ENCODE measurements at places on chromosomes 16 and 17.

DNA sequence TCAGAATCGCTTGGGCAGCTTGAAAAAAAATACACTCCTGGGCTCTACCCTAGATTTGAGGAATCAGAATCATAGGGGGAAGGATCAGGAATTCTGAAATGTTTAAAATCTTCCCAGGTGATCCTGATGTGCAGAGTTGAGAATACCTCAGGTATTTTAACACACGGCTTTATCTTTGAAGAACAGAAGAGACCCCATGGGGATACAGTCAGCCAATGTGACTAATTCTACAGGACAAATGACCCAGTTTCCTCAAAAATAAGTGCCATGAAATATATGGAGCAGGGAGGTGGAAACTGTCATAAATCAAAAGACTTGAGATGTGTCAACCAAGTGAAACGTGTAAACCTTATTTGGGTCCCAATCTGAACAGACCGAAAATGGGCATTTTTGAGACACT lies 52.7 kb downstream of the CCDC42 start:
- no peak for DNase-seq

GRCh38 chr16:17887963-17888362 lies 417.2 kb upstream of the XYLT1 start:
- DNase-seq, result no peak

DNA sequence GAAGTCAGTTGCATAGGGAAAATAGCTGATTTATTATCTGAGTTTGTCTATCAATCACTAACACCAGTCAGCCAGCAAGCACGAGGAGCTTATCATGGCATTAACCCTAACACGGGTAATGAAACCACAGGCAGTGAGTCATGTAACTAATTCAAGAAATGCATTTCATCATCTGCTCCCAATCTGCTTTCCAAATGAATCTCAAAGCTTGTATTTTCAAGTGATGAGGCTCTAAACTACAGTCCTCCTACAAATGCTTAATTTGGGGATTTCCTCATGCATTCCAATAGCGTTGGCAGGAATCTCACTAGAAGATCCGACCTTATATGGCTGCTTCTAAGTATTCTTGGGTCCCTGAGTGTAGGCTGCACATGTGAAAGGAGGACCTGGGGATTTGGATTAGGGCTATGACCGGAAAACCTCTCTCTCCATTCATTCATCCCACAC lies 118.4 kb upstream of the HSBP1 start:
- no peak for DNase-seq

DNA sequence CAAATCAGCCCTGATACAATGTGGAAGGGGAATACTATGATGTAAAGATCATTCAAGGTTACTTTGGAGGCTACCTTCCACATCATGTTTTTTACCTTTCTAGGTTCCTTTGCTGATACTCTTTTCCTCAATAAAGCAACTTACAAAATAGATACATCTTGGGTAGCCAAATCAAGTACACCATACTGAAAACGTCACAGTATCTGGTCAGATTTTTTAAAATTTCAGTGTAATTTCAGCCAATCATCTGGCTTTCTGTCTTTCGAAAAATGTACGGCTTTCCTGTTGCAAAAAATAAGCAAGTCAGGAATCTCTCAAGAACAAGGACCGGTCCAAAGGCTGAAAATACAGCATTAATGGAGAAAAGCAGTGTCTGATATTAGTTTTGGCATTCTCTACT lies 15.6 kb upstream of the MED13 start:
- no peak for DNase-seq

GRCh38 chr17:77189148-77189547 lies 48.4 kb downstream of the SEC14L1 start:
- no peak for DNase-seq

GRCh38 chr17:82105417-82105881 lies 7.4 kb upstream of the FASN start:
- DNase-seq, result no peak

GRCh38 chr17:3935140-3935542 lies 18.9 kb upstream of the P2RX1 start:
- DNase-seq, result peak; percentile 43

GRCh38 chr17:4551141-4551540 lies 4.0 kb downstream of the MYBBP1A start:
- DNase-seq, result no peak

- no peak for DNase-seq
These were observed 136.7 kb downstream of the XYLT1 start for GRCh38 chr16:17334096-17334495.

DNA sequence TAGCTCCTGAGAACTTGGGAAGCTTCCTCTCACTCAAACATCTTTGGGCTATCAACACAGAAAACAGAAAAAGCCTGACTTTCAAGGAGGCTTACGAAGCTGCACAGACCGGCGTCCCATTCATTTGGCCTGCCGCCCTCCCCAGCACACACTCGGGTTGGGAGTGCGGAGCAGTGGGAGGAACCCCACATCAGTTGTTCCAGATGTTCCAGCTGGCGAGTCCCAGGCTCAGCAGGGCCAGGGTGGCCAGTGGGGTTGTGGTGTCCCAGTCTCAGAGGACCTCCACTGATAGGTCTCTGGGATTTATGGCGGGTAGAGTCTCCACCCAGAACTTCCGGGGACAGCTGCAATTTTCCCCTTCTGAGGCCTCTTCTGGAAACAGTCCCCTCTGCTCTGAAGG lies 43.1 kb upstream of the DLX4 start:
- DNase-seq, result no peak

DNA sequence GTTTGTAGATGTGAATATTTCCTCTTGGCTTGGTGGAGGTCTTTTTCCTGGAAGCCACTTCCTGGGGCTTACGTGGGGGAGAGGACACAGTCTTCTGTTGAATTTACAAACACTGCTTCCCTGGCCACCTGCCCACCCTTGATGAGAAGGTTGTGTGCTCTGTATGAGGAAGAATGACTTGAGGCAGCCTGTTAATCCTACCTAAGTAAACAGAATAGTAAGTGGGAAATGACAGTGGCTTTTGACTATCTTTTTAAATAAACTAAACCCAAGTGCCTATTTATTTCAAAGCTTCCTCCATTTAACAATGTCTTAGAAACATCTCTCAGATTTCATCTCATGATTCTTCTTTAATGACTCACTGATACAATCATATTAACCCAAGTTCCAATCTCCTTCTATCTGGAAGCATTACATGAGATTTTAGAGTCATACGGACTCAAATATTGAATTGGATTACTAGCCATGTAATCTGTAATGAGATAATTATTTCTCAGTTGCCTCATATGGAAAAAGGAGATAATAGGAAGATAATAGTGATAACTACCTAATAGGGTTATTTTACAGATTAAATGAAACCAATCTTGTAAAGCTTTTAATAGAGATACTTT lies 96.6 kb upstream of the SMIM36 start:
- no peak for DNase-seq

DNA sequence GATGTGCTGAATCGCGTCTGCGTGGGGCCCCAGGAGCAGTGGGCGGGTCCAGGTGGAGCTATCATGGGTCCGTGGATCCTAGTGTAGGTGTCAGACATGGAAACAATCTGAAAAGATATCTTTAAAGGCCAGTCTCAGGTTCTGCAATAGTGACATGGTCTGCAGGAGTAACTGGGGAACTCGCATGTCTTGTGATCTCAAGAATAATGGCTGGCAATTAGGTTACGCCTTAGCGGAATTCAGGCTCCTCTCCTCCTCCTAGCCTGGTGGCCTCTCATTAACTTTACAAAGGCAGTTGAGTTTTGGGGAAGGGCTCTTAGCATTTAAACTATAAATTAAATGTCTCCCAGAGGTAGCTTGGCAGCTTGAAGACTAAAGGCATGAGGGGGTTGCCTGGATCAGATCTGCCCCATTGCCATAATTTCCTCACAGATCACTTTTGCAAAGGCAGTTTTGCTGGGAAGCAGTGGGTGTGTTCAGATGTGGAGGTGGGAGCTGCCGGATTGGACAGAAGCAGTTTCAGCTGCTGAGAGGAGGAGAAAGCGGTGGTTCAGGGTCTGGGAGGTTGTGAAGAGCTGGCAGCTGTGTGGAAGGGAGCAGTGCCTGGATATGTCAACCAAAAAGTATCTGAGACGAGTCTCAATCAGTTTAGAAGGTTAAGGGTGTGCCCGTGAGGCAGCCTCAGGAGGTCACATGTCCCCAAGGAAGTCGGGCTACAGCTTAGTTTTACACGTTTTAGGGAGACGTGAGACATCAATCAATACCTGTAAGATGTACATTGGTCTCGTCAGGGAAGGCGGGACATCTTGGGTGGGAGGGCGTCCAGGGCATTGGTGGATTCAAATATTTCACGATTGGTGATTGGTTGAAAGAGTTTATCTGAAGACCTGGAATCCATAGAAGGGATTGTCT lies 2.7 kb downstream of the TBCD start:
- DNase-seq, result no peak

DNA sequence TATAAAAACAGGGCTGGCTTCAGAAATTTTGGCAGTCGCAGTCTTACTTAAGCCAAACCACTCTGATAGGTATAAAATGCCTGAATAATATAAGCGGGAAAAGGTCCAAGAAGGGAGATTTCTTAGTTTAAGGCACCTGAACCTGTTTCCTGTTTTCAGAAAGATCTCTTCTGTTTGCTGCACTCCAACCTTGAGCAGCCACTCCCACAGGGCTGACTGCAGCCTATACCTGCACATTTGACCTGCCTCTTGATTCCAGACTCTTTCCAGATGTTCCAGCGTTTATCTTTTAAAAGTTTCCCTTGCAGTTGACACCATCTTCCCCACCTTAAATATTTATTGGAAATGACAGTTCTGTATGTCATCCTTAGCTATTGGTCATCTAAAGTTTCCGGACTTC lies 132.2 kb downstream of the SKAP1 start:
- no peak for DNase-seq

DNA sequence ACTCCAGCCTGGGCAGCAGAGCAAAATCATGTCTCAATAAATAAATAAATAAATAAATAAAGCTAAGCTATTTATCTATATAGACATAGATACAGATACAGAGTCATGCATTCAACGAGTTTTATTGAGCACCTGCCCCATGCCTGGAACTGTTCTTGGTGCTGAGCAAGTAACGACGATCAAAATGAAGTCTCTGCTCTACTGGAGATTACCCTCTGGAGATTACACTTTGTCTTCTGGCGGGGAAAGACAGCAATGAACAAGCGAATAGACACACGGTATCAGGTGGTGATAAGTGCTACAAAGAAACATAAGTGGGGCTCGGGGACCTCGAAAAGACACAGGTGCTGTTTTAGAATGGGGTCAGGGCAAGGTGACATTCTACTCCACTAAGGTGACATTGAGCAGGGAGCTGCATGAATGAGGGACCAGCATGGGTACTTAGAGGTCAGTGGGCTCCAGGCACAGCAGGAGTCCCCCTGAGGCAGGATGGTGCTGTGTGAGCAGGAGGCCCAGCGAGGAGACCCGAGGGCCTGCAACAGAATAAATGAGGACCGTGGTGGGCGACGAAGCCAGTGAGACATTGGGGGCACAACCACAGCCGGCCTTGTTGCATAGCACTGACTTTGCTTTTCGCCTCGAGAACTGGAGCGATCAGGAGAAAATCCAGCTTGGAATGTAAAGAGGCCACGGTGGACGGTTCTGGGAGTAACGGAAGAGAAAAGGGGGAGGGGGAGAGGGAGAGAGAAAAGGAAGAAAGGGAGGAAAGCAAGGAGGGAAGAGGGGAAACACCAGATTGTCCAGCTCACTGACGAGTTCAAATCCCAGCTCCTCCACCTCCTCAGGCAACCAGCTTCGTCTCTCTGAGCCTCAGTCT lies 42.4 kb upstream of the MEAK7 start:
- no peak for DNase-seq

GRCh38 chr16:200388-200787 lies 20.1 kb downstream of the HBQ1 start:
- DNase-seq, result no peak

DNA sequence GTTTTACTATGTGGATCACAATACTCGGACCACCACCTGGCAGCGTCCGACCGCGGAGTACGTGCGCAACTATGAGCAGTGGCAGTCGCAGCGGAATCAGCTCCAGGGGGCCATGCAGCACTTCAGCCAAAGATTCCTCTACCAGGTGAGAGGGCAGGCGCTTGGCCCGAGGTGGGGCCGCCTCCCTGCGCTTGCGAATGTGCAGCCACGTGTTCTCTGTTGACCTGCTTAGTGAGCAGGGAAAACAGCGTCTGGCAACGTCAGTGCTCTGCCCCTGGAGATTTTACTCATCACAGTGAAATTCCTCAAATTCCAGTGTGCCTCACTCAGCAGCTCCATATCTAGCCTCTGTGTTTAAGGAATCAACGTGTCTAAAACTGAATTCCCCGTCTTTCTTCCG lies 33.4 kb upstream of the CLEC18A start:
- DNase-seq, result no peak

DNA sequence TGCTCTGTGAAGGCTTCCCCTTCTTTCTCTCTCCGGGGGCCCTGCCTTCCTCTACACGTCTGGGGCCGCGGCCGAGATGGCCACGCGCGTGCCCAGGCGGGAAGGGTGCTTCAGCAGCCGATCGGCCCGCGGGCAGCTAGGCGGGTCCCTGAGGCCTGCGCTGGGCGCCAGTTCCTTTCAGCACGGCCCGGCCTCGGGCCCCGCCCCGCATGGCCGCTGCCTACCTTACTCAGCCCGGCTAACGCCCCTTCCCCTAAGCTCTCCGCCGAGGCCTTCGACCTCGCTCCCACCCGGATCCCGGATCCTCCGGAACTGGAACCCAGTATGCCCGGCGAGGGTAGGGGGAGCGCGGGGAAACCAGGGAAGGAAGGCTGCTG lies 335 bp downstream of the TMEM11 start:
- DNase-seq, result no peak

- DNase-seq, result no peak
These were observed 82.4 kb downstream of the KCNJ2 start for GRCh38 chr17:70251706-70252105.

GRCh38 chr16:65889533-65889966 lies 476.9 kb upstream of the CDH5 start:
- no peak for DNase-seq

DNA sequence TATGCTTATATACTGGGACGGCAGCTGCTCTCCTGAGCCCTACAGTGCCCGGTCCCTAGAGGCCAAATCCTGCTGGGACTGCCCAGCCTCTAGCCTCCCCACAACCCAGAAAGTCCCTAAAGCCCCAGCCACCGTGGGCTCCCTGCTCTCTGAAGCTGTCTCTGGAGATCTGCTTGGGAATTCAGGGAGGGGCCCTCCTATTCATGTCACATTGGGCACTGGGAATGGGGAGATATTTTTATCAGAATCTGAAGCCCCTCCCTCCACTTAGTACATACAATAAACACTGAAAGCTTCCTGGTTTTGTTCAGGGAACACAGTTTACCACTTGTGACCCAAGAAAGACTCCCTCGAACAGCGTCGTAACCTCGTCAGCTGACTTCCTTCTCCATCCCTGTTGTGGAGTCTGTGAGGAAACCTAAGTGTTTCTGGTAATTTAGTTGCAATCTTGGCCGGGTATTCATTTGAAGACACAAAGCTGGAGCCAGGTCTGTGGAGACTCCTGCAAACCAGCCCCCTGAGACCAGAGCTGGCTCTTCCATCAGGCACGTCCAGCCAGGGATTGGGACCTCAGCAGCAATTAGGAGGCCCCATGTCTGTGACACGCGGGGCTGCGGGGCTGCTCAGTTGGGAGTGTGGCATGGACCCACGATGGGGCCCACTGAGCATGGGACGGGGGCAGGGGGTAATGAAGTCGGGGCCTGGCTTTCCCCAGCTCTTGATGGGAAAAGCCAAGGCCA lies 38.5 kb downstream of the PGS1 start:
- no peak for DNase-seq
